ENCODE measurements at places on chromosomes 7 and 10.

DNA sequence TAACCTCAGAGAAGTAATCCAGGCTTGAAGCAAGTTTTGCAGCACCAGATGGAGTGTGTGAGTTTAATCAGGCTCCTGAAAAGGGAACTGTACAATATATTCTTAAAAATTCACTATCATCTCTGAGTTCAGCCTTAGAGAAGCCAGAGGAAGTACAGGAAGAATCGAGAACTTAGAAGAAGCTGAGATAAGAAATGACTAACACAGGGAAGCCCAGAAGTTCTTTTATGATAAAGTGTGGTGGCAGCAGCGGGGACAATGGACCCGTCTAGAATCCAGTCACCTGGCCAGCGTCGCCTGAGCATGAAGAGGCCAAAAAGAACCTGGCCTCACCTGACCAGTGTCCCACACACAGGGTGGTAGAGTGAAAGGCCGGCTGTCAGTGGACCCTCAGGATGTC, 161.0 kb downstream of the USP6NL start:
- DNase-seq = no peak

DNA sequence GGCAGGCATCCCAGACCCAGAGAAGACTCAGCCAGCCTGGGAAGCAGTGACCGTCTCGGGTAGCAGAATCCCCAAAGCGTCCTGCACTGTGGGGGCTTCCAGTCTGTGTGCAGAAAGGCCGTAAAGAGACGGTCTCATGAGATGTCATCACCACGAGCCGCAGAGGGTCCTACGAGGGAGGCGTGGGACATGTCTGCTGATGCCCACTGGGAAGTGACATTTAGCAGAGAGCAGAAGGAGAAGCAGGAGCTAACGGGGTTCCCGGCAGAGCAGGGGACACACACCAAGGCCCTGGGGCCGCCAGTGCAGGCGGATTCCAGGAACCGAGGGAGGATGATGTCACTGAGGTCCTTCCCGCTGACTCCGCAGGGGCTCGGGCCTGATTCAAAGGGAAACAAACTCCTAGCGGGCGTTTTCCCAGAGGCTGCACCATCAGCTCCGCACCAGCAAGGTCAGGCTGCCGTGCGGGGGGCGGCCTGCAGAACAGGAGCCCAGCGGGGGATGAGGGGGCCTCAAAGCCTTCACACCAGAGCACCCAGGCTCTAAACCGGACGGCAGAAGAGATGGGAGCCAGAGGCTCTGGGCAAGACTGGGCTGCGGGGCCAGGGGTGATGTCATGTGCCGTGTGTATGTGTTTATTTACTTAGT, 85.4 kb upstream of the PDGFA start:
- DNase-seq = no peak

- no peak for DNase-seq
These were observed 4.8 kb downstream of the OR2A25 start for GRCh38 chr7:144074374-144074773.

- no peak for DNase-seq
These were observed 1061.4 kb downstream of the TYW1 start for GRCh38 chr7:68058014-68058413.
